Central memory CD8-positive, alpha-beta T cell (primary cell): ENCODE measurements at places on chromosomes 2 and 18.

GRCh38 chr2:102065675-102066252 is 74.0 kb downstream of the IL1R2 start:
- H3K36me3 ChIP-seq: no peaks in the 10 kb centered on the region
- H3K4me1 ChIP-seq: no peaks in the 10 kb centered on the region
- DNase-seq: no peak
- peaks cover 10% of the 10 kb centered on the region for H3K27me3 ChIP-seq
- no peak overlapping the region for H3K27ac ChIP-seq

DNA sequence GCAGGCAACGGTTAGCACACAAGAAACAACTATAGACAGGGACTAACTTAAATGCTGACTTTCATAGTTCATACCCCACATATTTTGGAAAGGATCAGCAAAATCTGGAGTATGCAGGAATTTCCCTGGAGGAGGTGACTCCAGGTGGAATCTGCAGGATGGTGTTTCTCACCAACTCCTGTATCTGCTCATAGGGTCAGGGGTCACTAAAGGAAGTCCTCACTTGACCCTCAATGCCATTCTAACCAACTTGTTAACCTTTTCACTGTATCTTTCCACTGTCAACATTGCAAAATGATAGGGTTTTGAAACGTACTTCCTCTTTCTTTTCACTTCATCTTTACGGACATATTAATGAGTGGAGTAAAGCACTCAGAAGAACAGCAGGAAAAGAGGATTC is 207.0 kb upstream of the CXCR4 start:
- H3K36me3 ChIP-seq: peaks cover 12% of the 10 kb centered on the region
- no peaks in the 10 kb centered on the region for H3K27me3 ChIP-seq
- H3K4me1 ChIP-seq: peaks cover 46% of the 10 kb centered on the region
- peak overlapping the region; percentile 98 for H3K27ac ChIP-seq
- no peak overlapping the region for H3K4me3 ChIP-seq
- DNase-seq: no peak

DNA sequence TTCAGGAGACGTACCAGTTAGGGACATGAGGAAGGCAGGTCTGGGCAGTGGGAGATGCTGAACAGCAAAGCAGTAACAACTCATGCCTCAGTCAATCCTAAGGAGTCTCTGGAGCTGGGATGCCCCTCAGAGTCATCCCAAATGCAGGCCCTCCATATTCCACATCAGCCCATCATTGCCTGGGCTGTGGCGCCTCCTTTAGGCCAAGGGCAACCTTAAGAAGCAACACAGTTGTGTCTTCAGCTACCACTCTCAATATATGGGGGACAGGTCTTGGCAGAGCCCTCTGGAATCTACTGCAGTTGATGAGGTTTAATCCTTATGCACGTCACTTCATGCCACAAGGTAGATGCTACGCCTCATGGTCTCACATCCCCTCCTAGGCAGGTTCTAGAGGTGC is 682.0 kb upstream of the RAB6C start:
- H3K4me1 ChIP-seq: no peaks in the 10 kb centered on the region
- no peak overlapping the region for H3K27ac ChIP-seq
- no peaks in the 10 kb centered on the region for H3K27me3 ChIP-seq
- no peak for DNase-seq

- no peak for DNase-seq
- H3K27me3 ChIP-seq: no peaks in the 10 kb centered on the region
- no peaks in the 10 kb centered on the region for H3K4me1 ChIP-seq
- H3K27ac ChIP-seq: no peak overlapping the region
- H3K36me3 ChIP-seq: peaks cover 2% of the 10 kb centered on the region
Observed at GRCh38 chr18:80185545-80185944, 61.8 kb downstream of the PARD6G start.

- peaks cover 27% of the 10 kb centered on the region for H3K4me1 ChIP-seq
- peaks cover 5% of the 10 kb centered on the region for H3K36me3 ChIP-seq
- DNase-seq: no peak
- H3K27ac ChIP-seq: no peak overlapping the region
Observed at GRCh38 chr2:15242936-15243461, 318.1 kb downstream of the NBAS start.

- peak overlapping the region; percentile 98 for H3K27ac ChIP-seq
- H3K4me3 ChIP-seq: peak overlapping the region; percentile 64
- H3K27me3 ChIP-seq: no peaks in the 10 kb centered on the region
- DNase-seq: peak; percentile 62
- peaks cover 14% of the 10 kb centered on the region for H3K36me3 ChIP-seq
Observed at GRCh38 chr2:234446404-234447076, 50.3 kb downstream of the ARL4C start.

DNA sequence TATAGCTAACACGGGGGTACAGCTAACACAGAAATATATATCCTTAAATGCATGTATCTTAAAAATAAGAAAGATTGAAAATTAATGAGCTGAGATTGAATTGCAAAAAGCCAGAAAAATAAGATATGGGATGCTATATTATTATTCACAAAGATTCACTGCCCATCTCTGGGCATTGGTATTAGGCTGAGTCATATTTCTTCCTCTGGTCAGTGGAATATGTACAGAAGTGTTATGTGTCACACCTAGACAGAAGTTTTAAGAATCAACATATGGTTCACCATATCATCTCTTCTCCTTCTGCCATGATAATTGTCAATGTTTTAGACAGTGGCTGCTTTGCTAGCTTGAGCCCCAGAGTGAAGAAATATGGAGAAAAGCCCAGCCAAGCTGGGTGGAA is 14.0 kb upstream of the MCFD2 start:
- peaks cover 6% of the 10 kb centered on the region for H3K4me1 ChIP-seq
- H3K27me3 ChIP-seq: no peaks in the 10 kb centered on the region
- DNase-seq: no peak
- peaks cover 2% of the 10 kb centered on the region for H3K36me3 ChIP-seq
- H3K4me3 ChIP-seq: no peak overlapping the region

GRCh38 chr2:119678021-119678656 is 862 bp upstream of the TMEM177 start:
- no peak for DNase-seq
- H3K4me1 ChIP-seq: peaks cover 27% of the 10 kb centered on the region
- peak overlapping the region; percentile 98 for H3K27ac ChIP-seq
- no peaks in the 10 kb centered on the region for H3K27me3 ChIP-seq
- peaks cover 16% of the 10 kb centered on the region for H3K36me3 ChIP-seq

DNA sequence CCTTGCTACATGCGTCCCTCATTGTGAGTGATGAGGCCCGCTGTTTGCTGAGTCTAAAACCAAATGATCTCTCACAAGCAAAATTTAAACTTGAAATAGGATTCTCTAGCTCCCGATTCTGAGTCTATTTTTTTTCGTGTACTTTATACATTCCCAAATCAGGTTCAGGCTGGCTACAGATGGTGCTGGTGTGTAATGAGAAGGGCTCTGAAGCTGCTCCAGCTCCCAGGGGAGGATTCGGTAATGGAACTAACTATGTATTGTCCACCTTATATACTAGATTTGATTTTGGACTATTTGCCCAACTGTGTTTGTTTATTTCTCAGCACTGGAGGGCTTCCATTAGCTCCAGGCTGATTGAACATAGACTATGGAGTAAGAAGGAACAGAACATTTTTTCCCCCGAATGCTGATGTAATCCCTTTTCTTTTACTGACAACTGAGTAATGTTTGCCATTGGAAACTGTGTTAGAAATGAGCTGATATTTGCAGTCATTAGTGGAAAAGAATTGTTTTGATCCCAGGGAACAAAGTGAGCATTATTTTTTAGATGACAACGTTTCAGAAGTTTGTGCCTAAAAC is 274.0 kb upstream of the FIGN start:
- no peak for DNase-seq
- no peak overlapping the region for H3K4me3 ChIP-seq
- no peak overlapping the region for H3K27ac ChIP-seq
- no peaks in the 10 kb centered on the region for H3K27me3 ChIP-seq
- H3K4me1 ChIP-seq: no peaks in the 10 kb centered on the region
- H3K36me3 ChIP-seq: no peaks in the 10 kb centered on the region

DNA sequence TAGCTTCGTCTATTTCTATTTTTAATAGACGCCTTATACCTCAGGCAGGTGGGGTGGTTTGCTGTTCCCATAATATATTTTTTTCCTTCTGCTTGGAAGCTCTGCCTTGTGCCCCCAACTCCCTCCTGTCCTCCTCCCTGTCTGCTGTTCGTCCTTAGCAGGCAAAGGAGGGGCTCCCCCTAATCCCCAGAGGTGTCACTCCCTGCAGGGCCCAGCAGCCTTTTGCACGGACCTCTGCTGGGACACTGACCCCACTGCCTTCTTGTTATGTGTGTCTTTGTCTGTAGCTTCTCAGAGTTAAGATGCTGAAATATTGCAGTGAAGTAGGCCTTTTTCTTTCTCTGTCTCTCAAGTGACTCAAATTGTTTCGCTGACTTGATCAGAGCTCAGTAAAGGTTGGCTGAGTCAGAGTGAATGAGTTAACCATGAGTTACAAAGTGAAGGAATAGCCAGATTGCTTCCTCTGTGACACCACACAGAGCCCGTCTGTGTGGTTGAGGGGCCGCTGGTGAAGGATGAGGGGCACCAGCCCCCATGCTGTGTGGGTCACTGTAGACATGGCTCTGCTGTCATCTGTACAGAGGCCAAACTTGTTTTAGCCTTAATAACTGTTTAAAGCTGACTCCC is 47.7 kb downstream of the PRKCE start:
- peaks cover 31% of the 10 kb centered on the region for H3K4me1 ChIP-seq
- peak overlapping the region; percentile 90 for H3K27ac ChIP-seq
- no peaks in the 10 kb centered on the region for H3K36me3 ChIP-seq

- no peak overlapping the region for H3K27ac ChIP-seq
- H3K4me1 ChIP-seq: no peaks in the 10 kb centered on the region
- peaks cover 52% of the 10 kb centered on the region for H3K27me3 ChIP-seq
- H3K36me3 ChIP-seq: no peaks in the 10 kb centered on the region
- DNase-seq: no peak
Observed at GRCh38 chr2:18445433-18446320, 114.8 kb downstream of the RDH14 start.

DNA sequence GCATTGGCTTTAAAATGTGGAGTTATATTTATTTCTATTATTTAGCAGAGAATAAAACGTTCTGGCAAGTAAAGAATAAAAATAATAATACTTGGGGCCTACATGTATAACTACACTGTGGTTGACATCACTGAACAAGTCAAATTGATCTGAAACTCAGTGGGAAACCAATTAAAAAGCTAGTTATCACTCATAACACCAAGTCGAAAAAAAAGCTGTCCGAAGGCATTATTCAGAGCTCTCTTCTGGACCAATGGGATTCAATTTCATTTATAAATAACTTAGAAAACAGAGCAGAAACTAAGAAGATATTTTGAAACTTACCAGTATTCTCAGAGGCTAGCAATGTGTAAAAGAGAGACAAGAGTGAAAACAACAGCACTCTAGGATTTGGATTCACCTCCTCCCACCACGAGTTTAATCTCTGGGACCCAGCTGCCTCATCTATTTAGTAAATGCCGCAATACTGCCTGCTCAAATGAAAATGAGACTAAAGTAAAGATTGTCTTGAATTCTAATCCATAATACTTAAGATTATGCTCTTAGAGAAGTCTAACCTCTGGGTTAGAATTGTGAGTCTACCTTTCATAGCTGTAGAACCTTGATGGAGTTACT is 128.4 kb downstream of the NBAS start:
- peaks cover 3% of the 10 kb centered on the region for H3K36me3 ChIP-seq
- H3K27ac ChIP-seq: no peak overlapping the region
- no peak overlapping the region for H3K4me3 ChIP-seq
- no peak for DNase-seq

DNA sequence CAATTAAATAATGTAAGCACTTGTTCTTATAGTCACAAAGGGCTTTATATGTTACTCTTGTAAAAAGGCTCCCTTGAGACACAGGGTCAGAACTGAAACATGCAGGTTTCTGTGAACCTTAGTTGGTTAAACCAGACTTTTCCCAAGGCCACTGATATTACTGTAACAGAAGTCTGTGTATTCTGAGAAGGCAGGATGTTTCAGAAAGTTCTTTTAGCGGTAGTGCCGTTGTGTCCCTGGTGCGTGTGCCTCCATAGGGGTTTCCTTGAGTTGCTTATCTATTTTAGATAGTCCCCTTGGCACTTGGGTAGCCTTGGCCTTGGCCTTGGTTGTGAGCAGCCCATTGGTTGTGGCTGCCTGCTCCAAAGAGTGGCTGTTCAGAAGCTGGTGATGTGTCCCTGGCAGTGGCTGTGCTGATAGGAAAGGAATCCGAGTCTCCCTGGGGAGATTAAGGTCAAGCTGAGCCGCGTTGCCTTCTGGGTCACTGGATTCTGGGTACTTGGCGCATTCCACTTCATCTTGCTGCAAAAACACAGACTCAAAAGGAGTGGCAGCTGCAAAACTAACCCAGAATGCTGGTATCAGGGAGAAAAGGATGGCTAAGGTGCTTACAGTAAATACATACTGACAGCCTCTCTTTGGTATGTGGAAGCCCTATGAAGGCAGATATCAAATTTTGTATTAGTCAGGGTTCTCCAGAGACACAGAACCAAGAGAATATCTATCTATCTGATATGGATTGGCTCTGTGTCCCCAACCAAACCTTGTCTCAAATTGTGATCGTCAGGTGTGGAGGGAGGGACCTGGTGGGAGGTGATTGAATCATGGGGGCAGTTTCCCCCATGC is 69.7 kb downstream of the FHOD3 start:
- no peaks in the 10 kb centered on the region for H3K4me1 ChIP-seq
- H3K4me3 ChIP-seq: no peak overlapping the region
- no peak overlapping the region for H3K27ac ChIP-seq
- peaks cover 43% of the 10 kb centered on the region for H3K27me3 ChIP-seq
- DNase-seq: no peak

DNA sequence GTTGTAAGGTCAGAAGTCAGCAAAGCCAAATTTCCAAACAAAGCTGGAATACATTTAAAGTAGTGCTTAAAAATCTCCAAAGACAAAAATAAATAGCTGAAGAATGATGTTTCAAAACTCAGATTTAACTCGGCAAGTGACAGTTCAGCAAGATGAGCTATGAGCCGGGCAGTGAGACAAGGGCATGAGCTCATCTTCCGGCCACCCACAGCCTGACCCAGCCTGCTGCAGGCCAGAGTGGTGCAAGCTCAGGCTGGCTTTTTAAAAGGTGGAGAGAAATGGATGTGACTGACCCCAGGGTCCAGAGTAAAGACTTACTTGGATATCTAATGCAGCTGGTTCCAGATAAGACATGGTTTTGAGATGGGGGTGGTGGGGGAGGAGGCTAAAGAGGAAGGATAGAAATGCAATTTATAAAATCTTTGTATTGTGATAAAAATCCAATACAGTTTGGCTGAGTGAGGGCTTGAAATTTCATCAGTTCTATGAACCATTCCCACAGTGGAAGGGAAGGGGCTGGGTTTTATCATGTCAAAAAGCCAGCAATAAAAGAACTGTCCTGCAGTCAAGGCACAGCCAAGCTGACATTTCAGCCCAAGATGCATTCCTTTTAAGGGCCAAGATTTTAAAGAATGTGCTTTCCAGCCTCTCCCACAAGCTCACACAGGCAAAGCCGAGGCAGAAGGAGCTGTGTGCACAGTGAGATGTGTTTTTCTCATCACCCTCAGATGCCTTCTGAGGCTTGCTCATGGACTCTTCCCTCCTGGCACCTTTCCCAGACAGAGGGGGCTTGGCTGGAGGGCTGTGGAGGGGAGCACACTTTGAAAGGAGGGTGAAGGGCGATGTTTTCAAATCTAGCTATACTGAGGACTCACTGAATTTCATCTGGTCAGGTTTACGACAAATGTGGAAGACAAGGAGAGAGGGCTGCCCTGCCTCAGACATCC is 97.9 kb upstream of the KLHL29 start:
- no peak overlapping the region for H3K27ac ChIP-seq
- no peak for DNase-seq
- no peaks in the 10 kb centered on the region for H3K36me3 ChIP-seq
- no peaks in the 10 kb centered on the region for H3K27me3 ChIP-seq
